ENCODE measurements at places on chromosomes 1 and 21.

GRCh38 chr1:22745669-22746585, 35.3 kb downstream of the EPHB2 start:
- DNase-seq: no peak

DNA sequence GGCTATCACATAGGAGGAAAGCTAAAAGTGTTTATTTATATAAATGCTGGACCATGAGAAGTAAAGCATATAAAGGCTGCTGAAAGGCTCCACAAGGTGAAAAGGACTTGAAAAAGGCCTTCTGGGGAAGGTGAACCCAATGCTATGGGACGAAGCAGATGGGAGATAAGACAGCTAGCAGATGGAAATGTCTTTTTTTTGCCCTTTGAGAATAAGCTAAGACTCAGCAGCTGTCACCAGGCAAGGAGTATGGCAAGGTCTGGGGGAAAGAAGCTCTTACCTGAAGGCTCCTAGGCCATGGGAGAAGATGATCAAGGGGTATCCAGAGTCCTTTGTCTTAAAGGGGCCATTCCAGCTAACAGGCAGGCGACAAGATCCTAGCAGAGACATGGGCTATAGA, 9.9 kb downstream of the PAFAH2 start:
- DNase-seq: no peak

DNA sequence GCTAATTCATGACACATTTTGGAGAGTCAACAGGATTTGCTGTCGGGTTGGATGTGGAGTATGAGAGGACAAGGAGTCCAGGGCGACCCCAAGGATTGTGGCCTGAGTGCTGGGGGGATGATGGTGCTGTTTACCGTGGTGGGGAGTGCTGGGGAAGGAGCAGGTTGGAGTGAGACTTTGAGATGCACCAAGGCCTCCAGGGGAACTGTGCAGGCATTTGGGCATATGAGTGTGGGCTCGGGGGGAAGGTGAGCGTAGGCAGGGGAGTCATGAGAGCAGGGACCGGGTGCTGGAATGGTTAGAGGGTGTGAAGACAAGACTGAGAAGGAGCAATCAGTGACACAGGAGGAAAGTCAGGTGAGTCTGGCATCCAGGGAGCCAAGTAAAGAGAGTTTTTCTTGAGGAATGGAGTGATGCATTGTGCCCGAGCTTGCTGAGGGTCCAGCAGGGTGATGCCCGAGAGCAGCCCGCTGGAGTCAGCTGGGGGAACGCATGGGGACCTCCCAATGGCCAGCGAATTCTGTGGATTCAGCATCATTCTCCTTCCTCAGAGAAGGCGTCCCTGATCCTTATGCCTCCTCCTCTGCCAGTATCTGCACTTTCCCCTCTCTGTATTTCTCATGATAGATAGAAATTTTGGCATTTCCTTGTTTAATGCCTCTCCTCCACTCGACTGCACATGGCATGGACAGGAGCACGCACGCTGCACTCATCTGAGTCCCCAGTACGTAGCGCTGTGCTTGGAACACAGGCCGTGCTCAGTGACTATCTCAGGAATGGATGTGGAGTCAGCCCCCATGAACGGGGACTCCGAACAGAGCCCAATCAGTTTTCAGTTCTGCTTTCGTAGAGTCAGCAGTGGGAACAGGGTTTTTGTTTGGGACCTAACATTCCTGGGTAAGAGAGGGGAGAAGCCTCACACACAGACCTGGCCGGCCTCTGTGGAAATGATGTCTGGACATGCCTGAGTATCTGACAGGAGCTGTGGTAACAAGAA, 52.1 kb upstream of the ETV3 start:
- DNase-seq: no peak

GRCh38 chr1:24093732-24094131, 18.2 kb downstream of the MYOM3 start:
- no peak for DNase-seq

- DNase-seq: no peak
Observed at GRCh38 chr1:227016990-227017389, 76.9 kb downstream of the COQ8A start.

DNA sequence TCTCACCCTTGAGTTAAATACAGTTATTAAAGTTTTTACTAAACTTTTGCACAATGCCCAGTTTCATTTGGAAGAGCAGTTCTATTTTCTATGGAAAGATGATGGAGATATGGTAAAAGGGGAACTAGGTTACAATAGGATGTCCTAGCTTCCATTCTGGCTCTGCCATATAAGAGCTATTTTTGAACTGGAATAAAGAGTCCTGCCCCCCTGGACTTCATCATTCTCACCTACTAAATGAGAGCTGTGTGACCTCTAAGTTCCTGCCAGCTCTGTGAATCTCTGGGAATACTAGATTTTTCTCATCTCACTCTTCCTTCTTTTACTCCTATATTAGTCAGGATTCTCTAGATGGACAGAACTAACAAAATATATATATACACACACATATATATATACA, 106.3 kb downstream of the PRRX1 start:
- no peak for DNase-seq

- no peak for DNase-seq
Observed at GRCh38 chr21:41365377-41366107, 3.7 kb downstream of the MX2 start.

DNA sequence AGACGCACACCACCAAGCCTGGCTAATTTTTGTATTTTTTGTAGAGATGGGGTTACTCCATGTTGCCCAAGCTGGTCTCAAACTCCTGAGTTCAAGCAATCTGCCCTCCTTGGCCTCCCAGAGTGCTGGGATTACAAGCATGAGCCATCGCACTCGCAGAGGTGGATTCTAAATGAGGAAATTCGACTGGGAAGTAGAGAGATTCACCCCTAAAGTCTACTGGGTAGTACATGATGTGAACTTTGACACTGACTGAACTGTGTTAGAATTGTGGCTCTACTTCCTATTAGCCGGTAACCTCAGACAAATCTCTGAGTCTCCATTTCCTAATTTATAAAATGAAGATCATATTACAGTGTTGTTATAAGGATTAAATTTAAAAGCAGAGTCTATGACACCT, 276.0 kb upstream of the NR5A2 start:
- DNase-seq: no peak

GRCh38 chr1:83761167-83762038, 237.5 kb downstream of the TTLL7 start:
- DNase-seq: no peak

DNA sequence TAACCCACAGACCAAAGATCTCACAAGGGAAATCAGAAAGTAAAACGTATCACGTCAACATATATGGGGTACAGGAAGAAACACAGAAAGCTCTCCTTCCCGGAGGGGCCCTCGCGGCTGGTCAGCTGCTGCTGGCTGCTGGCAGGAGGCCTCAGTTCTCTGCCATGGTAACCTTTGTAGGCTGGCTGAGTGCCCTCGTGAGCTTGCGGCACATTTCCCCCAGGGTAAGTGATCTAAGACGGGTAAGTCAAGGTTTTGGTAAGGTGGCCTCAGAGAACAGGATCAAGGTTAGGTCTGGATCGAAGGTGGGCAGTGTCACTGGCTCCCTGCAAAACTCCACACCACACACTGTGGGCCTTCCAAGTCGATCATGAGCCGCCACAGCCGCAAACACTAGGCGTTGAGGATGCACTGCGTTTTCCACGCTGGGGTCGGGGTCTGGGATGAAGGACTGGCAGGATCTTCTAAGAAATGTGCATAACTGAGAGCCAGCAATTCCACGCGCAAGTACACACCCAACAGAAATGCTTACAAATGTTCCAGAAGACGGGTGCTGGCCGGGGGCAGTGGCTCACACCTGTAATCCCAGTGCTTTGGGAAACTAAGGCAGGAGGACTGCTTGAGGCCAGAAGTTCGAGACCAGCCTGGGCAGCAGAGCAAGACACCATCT, 33.9 kb downstream of the WDR4 start:
- DNase-seq: no peak

- no peak for DNase-seq
Observed at GRCh38 chr1:21489146-21489545, 20.1 kb upstream of the ALPL start.

DNA sequence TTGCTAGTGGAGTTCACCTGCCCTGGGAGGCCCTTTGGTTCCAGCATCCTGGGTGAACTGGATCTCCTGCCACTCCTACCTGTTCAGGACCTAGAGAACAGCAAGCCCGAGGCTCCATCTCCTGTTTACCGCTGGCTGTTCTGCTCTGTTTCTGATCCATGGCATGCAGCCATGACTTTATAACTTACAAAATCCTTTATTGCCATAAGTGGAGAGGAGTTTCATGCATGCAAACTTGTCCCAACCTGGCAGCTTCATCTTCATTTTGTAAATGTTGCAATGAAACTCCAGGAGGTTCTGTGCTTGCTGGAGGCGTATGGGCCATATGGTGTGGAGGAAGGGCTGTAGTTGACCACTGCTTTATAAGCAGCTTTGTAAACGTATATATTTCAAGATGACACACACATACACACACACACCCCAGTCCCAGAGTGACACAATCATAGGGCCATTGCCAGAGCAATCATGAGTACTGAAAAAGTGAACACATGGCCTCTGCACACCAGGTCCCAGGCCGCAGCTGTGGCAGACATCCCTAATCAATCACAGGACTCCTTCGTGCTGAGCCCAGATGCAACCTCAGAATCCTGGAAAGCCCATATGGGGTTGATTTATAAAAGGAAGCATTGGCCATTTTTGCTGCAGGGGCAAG, 69.0 kb downstream of the UBIAD1 start:
- DNase-seq: no peak

GRCh38 chr21:38242061-38242460, 14.7 kb upstream of the KCNJ15 start:
- no peak for DNase-seq

GRCh38 chr1:244395965-244396364, 55.7 kb downstream of the ADSS2 start:
- no peak for DNase-seq

DNA sequence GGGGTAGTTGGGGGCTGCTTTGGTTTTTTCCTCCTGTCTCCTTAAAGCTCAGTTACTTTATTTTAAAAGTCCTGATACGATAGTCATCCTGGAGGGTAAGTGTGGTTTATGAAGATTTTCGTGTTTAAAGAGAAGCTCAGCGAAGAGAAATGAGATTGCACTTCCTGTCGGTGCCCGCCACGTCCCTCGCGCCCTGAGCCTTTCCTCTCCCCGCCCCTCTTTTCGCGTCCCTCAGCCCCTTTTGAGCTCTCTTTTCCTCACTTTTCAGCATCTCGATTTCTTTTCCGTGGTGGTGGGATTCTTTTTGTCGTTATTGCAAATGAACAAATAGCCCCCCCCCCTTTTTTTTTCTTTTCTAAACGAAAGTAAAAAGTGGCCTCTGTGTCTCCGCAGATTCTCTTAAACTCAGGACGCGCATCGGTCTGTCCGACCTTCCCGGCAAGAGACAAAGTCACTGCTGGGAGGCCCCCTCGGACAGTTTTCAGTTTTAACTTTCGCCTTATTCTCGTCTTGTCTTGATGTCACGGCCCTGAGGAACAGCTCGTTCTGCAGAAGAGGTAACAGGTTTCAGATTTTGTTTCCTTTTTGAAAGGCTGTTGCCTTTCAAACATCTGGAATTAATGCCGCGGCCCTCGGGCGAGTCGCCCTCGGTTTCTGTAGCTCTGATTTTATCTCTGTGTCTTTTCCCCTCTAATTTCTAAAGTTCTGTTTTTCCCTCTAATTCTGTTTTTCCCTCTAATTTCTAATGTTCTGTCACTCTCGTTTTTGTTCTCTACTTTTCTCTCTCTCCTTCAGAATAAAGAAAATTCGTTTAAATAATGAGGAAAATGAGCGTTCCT, 1.0 kb upstream of the DMRTA2 start:
- DNase-seq: no peak

DNA sequence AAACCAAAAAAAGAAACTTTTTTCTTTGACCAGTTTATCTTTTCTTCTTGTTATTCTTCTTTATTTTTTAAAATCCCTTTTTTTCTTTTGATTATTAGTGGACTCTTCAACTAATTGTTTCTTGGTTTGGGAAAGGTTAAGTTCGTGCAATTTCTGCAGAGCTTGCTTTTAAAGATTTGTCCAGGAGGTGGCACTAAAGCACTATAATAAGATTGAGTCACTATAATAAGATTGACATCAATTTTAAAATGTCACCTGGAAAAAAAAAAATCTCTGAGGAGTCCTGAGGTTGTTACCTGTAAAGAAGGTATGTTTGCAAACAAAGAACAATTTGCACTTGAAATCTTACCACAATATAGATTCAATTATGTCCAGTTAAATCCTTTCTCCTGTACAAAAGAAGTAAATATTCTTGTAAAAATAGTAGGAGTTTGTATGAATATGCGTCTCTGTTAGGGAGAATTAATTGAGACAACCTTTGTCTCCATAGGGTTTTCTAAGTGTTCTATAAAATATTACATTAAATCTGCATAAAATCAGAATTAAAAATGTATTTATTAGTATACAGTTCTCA, 166.7 kb downstream of the ADGRL4 start:
- no peak for DNase-seq

GRCh38 chr1:109527846-109528695, 11.6 kb upstream of the GPR61 start:
- DNase-seq: no peak

- DNase-seq: no peak
Observed at GRCh38 chr1:71835442-71835813, 446.9 kb downstream of the NEGR1 start.

- no peak for DNase-seq
Observed at GRCh38 chr21:22754746-22755145, 1756.5 kb downstream of the NCAM2 start.

- DNase-seq: no peak
Observed at GRCh38 chr1:4599951-4600481, 54.4 kb upstream of the AJAP1 start.

DNA sequence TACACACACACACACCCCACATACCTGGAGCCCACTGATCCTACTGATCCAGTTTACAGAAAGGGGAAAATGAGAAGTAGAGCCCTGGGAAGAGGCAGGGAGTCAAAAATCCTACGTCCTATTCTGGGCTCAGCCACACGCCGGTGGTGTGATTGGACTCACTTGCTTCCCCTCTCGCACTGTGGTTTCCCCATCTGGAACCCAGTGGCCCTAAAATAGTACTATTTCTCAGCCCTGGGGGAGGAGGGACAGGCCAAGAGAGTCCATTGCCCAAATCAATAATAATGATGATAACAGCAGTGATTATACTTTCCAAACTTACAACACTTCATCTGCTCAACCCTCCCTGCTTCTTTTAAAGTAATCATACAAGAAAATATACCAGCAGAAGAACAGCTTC, 2.9 kb upstream of the PIGR start:
- DNase-seq: no peak

DNA sequence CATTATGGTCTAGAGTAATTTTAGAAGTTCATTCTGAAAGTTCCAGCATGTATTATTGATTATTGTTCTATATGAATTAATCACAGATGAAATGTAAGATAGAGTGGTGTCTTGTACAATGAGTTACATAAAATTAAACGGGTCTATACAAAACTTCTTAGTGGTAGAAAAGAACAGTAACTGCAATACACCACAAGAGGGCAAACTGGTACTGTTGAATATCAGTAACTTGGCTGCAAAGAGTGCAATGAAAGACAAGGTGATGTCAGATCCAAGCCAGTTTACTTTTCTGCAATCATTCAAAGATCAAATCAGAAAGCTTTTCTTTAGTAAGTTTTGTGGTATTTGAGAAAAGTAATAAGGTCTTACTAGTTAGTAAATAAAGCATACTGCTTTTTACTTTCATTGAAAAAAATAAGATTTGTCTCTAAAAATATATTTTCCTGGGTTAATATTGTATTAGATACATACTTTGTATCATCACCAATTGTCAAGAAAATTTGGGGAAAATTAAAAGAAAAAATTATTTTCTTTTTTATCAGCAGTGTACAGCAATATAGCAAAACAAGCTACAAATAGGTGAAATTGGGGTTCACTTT, 66.4 kb upstream of the BTG3 start:
- no peak for DNase-seq

- DNase-seq: no peak
Observed at GRCh38 chr1:203072911-203073310, 12.9 kb downstream of the MYOG start.

Data from activated effector memory CD4-positive, alpha-beta T cell treated with Interleukin-2 at 50 U/mL for 16 hours (primary cell).